T-helper 1 cell (primary cell): ENCODE measurements at places on chromosomes 12 and 14.

GRCh38 chr12:53805791-53806190 lies 54.0 kb upstream of the CISTR start:
- DNase-seq = no peak

DNA sequence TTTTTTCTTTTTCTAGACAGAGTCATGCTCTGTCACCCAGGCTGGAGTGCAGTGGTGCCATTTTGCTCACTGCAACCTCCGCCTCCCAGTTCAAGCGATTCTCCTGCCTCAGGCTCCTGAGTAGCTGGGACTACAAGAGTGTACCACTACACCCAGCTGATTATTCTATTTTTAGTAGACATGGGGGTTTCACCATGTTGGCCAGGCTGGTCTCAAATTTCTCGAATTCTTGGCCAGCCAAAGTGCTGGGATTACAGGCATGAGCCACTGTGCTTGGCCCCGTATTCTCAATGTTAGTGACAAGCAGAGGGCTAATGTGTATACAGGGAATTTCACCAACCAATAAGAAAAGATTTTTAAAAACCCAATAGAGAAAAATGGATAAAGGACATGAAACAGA lies 8.4 kb downstream of the PLBD2 start:
- DNase-seq = no peak

DNA sequence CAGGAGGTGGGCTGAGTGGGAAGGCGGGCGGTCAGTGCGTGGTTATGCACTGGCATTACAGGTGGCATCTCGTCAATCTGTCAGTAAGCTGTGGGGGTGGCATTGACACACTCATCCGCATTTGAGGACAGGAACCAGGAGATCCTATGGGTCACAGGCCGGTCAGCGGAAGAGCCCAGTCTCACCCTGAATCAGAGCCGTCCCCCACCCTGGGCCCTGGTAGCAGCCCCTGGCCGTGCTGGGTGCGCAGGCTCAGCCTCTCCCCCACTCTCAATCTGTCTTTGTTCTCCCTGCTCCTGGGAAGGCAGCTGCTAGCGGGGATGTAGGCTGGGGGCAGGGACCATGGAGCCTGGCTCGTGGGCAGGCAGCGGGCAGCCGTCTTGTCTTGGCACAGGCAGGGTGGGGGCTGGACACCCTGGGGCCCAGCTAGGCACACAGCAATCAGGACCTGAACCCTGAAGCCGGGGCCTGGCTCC lies 5.1 kb downstream of the INF2 start:
- no peak for DNase-seq

DNA sequence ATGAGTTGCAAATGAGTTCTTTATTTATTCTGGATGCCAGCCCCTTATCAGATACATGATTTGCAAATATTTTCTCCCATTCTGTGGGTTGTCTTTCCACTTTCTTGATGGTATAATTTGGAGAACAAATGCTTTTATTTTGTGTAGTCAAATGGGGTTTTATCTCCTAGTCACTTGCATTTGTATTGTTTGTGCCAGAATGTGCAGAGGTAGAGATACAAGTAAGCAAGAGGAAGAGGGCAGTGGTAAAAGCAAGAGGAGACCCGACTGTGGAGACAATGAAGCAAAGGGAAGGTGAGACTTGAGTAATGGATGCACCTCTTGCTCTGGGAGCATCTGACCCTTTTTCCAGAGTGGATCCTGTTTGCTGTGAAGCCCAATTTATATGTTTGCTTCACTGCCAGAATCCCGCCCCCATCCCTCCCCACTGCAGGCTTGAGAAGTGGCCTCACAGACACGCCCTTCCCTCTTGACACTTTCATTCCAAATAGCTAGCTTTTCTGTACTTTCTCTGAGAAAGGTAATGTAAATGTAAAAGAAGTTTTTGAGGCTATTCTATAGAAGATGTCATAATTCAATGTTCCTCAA lies 786 bp upstream of the PFKM start:
- DNase-seq = no peak
